NCI-H69 (cell line): ENCODE measurements at places on chromosomes 12 and 14.

DNA sequence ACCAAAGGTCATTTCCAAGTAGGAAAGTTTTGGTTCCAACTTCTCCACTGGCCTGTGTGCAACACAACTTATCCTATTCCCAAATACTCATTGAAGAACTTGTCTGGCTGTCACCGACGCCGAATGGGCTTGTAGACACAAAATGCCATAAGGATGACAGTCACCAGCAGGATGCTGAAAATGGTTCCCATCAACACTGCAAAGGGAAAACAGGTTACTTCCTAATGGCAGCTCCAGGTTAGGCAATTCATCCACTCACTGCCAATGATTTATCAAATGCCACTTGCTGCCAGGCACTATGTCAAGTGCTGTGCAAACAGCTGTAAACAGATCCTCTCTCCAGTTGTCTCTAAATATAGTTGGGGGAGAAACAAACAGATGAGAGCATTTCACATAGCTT, 6.1 kb downstream of the C12orf76 start:
- DNase-seq = no peak

DNA sequence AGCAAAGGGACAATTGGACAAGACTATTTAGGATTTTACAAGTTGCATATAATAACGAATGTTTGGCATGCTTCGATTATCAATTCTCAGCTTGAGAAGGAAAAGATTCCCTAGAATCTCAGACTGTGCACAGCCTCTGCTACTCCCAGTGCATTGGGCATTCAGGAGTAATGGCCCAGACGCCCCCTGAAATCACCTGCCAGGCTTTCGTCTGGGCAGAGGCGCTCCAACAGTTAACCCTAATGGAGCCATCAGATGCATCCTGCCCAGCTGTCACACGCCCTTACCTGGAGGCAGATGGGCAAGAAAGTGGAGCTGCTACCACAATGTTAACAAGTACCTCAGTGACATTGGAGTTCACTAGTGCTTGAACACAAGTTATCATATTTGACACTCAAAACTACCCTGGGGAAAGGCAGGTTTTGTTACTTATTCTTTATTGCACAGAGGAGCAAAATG, 927 bp upstream of the LRP6 start:
- DNase-seq = peak; percentile 80

- no peak for DNase-seq
Observed at GRCh38 chr14:92753250-92753649, 4.8 kb upstream of the LGMN start.

DNA sequence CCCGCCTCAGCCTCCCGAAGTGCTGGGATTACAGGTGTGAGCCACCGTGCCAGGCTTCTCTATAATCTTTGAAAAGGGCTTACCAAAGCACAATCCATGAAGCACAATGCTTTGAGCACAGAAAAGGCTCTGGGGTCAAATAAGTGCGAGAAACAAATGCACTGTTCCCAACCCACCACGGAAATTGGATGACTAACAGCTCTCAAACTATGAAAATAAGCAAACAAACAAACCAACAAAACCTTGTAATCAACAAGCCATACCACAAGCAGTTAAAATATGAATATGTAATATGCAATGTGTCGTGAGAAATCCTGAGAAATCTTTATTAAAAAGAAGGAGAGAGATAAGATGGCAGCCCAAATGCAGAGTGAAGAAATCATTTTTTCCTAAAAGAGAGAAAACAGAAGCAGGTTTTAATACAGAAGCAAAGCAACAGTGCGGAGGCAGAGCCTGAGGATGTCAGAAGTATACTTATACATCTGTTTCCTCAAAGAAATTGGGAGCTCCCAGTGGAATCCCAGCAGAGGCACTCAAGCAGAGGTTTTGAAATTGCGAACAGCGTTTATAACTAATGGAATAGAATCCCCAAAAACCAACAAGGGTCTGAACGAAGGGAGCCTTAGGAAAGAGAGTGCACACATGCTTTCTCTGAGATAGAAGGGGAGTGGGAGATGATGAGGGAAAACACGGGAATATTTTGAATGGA, 17.1 kb downstream of the SMCO2 start:
- no peak for DNase-seq

DNA sequence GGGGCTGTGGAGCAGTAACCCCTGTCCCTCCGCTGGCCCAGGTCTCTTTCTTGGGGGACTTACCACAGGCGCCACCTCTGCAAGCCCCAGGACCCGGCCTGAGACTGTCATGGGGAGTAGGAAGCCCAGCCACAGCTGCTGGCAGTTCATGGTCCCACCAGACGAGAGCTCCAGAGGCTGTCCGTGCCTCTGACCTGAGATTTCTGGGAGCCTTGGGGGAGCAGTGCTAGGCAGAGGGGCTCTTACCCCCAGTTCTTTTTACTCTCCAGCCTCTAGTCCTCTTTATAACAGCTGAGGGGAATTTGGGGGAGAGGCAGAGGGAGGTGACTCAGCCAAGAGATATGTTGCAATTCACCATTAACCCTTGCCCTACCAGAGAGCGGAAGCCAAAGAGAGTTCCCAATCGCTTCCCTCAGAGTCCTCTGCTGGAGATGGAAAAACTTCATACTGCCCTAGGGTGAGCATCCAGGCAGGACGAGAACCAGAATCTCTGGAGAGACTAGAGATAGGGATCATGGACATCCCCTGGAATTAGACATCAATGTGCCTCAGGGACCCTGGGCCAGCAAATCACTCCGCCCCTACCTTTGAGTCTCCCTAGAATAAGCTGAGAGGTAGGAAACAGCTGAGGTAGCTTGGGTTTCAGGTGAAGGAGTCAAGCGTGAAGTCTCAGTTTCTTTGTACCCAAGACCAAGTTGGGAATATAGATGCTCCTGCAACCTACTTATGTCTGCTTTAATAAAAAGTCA, at the start of gene MMP19:
TSS of gene MMP19 (minus strand) at position 256 of the 749 bp plus-strand sequence. CDS start at position 150, 106 bp downstream.
- no peak for DNase-seq

DNA sequence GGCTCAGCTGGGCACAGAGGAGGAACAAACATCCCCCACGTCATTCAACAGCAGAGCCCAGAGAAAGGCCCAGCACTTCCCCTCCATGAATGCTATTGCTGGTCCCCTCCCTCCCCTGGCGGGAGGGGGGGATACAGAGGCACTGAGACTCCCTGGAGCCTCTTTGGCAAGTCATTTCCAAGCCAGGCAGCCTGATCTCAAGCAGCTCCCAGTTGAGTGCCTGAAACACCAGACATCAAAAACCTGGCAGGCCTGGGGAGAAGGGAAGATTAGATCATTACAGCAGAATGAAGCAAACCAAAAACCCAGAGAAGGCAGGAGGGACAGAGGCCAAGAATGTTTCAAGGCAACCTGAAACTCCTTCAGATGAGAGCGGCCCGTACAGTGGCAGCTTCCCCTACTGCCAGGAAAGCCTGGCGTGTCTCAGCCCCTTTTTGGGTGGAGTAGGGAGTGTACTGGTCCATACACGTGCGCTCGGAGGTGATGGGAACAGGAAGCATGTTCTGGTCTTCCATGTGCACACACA, 92.1 kb downstream of the LRRC74A start:
- DNase-seq = peak; percentile 98

- peak; percentile 99 for DNase-seq
Observed at GRCh38 chr14:105473677-105474482, 741 bp upstream of the CRIP2 start.

DNA sequence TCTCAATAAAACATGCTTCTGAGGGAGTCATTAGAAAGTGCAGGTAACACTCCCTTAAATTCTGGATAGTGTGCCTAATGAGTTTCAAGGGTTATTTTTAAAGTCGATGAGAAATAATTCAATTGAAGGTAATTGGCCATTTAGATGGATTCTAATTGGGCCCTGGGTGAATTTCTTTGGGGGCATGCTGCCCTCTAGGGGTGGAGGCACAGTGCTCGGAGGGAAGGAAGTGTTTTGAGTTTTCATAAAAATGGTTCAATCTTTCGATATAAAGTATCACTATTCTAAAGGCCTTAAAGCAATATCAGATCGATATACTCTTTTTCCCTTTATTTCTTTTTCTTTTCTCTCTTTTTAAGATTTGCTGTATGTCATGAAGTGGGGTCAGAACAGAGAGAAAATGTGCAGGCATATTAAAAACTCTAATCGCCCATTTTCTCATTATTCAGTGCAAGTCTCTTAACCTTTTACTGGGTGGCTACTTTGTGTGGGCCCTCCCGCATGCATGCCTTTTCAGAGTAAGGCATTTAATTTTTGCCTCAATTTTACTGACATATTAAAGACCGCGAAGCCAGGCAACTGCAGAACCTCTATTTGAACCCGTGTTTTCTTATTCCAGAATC, 25.5 kb downstream of the NKX2-8 start:
- DNase-seq = peak; percentile 70

- DNase-seq = no peak
Observed at GRCh38 chr14:50726372-50727107, 58.4 kb upstream of the SAV1 start.

- no peak for DNase-seq
Observed at GRCh38 chr14:101402936-101403660, 158.2 kb upstream of the DIO3 start.

GRCh38 chr12:32419520-32419960, 20.2 kb downstream of the FGD4 start:
- no peak for DNase-seq

GRCh38 chr14:89660166-89660565, 243.1 kb upstream of the FOXN3 start:
- DNase-seq = no peak

DNA sequence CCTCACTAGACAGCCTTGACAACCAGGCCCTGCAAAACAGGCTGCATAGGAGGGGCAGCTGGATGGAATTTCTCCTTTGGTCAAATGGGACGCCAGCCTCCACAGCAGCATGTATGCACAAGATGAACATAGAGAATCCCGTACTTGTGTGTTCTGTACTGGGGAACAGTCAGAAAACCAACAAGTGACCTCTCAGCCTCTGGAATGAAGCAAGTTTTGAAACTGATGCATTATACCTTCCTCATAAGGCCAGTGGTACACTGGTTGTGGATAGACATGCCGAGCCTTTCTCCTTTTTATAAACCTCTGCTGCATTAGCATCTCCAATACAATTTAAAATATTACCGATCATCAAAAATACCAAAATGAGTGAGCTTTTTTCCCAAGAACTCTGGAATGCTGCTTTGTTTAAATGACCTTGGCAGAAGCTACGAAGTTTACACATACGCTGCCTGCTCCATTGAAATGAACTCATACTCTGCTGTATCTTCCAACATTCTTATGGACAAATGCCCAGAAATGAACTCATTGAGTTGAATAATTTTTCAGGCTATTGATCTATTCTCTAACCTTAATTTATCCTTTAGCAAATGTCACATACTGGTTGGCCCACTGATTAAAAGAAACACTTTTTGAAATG, 47.6 kb upstream of the FERMT2 start:
- no peak for DNase-seq
